Activated CD4-positive, alpha-beta T cell treated with anti-CD3 and anti-CD28 coated beads, Interleukin-2, amount 50 U/mL, for 16 hours (primary cell): ENCODE measurements at places on chromosomes 2 and 18.
A peak's percentile ranks its signal among the peaks of the same experiment; 100 is the strongest.

DNA sequence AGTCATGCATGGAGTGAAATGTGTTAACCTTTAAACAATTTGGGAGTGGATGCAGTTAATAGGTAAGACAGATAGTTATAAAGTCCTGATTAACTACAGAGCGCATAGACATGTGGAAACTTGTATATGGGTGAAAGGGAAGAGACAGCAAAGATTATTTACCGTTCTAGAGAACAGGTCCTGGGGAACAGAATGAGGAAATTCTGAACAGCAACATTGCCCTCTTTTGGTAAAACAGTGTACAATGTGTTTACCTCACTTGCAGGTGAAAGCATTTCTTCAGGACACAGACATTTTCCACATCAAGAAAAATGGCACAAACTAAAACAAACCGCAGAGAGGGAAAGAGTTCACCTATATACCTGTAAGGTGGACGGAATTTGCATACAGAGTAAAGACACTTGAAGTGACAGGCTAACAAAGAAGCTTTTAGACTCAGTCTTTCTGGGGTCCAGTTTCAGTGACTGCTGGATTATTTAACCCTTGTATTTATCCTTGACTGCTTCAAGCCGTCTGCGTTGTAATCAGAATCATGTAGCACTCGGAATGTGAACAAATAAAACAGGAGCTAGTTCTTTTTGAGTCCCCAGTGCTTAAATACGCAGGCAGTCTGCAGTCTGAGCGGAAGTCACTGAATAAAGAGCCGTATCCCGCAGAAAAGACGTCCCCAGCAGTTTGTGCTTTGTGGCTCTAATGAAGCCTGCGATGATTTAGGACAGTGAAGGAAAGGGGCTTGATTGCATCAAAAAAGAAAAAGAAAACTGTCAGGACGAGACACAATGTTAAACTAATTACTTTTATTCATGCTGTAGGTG is 364.8 kb upstream of the GALNT5 start:
- DNase-seq, result peak; percentile 38

DNA sequence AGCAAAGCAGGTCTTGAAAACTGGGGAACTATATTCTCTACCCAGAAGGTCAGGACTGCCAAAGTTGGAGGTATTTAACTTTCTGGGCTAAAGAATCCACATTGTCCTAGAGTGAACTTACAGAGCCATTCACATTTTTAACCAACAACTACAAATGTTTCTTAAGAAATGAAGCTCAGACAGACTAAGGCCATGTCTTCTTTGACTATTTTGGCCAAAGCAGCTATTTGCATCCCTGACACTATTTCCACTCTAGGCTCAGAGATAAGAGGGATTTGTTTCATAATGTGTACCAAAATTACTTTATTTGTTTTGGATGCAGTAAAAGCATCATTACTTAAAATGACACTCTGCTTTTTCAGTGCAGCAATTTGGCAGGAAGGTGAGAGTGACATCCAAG is 18.1 kb downstream of the PID1 start:
- DNase-seq, result no peak

- DNase-seq, result no peak
These were observed 87.2 kb downstream of the CTAGE1 start for GRCh38 chr18:22330508-22330907.

DNA sequence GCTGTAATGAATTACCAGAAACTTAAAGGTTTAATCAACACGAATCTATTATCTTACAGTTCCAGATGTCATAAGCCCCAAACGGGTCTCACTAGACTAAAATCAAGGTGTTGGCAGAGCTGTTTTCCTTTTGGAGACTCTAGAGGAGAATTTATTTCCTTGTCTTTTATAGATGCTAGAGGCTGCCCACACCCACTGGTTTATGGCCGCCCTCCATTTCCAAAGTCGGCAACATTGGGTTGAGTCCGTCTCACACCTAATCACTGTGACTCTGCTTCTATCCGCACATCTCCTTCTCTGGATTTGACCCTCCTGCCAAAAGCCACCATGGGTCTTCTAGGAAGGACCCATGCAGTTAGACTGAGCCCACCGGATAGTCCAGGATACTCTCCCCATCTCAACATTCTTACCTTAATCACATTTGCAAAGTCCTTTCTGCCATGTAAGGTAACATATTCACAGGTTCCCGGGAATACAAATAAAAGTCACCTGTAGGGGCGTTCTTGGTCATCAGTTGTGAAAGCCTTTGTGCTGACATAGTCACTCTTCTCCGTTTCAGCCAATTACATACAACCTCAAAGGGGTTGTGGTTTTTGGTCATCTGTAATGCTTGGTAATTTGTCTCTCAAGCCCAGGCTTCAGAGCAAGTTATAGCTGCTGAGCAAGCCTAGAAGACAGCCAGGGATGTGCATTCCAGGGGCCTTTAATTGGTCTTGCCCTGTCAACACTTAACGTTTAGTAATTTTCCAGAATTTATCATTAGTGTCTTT is 179.4 kb downstream of the ANTXR1 start:
- no peak for DNase-seq

DNA sequence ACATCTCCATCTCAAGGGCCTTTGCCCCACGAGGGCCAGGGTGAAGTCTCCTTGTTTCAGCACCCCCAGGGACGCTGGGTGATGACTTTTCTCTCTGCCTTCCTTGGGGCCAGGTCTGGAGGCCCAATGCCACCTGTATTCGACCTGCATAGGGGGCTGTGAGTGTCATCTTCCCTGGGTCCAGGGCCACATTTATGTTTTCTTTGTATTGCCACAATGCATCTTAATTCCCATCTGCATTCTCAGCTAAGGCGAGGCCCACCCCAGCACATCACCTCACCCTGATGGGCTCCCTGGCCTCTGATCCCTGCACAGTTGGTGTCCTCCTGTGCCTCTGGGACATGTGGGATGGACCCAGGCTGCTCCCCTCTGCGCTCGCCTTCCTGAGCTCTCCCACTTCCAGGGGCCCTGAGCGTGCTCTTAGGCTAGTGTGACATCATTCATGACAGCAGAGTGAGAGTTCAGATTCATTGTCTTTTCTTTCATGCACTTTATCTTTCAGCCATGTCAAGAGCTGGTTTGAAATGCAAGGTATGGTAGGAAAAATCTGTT is 122.0 kb upstream of the COPS8 start:
- DNase-seq, result no peak

GRCh38 chr2:36770542-36771287 is 74.2 kb downstream of the VIT start:
- peak; percentile 55 for DNase-seq

DNA sequence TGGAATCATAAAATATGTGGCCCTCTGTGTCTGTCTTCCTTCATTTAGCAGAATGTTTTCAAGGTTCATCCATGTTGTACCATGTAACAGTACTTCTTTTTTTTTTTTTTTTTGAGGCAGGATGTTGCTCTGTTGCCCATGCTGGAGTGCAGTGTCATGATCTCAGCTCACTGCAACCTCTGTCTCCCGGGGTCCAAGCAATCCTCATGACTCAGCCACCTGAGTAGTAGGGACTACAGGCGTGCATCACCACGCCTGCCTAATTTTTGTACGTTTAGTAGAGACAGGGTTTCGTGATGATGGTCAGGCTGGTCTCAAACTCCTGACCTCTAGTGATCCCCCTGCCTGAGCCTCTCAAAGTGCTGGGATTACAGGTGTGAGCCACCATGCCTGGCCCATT is 31.2 kb downstream of the RAB1A start:
- DNase-seq, result no peak

DNA sequence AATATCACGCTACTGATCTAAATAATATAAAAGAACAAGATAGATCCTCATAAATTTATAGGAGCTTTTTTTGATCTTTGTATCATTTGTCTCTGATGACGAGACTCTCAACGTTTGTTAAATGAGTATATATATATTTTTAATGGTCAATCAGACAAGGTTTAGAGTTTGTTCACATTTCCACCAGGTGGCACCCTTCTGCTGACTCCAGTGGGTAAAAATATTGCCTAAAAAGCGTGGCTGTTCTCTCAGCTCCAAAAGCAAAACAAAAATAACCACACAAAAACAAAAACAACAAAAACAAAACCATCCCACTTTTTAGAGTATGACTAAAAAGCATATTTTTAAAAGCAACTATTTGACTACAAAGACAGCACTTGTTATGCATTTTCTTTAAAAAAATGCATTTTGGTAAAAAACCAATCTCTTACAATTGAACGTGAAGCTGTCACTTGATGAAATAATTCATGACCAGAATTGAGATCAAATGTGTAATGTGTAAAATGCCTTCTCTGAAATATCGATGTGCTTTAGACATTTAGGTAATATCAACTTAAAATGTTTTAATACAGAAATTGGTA is 723.2 kb downstream of the DPP10 start:
- DNase-seq, result peak; percentile 31

DNA sequence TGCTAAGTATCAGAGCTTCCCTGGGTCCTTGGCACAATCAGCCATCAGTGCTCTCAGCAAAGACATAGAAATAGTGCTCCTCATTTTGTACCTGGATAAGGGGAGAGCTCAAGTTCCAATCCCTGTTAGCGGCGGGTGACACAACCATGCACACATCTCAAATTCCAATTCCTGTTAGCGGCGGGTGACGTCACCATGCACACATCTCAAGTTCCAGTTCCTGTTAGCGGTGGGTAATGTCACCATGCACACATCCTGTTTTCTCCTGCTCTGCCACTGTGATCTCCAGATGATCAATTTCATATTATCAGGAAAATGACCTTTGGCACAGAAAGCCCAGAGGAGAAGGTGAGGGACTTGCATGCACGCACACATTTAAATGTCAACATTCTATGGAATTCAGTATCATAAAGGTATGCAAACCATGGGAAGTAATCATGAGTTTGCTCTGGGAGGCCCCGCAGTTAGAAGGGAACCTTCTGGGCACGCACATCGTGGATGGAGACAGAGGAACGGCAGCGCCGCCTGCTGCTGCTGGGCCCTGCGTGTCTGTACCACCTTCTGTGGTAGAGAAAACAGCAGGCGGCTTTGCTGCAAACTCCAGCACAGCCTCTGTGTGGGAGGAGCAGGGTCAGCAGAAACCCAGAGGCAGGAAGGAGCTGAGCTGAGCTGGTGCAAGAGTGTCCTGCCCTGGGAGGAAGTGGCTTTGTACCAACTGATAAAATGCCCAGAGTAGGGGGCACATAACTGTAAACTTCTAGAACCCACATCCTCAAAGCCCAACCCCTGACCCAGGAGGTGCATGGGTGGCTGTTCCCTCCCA is 77.8 kb downstream of the MBP start:
- DNase-seq, result peak; percentile 96

DNA sequence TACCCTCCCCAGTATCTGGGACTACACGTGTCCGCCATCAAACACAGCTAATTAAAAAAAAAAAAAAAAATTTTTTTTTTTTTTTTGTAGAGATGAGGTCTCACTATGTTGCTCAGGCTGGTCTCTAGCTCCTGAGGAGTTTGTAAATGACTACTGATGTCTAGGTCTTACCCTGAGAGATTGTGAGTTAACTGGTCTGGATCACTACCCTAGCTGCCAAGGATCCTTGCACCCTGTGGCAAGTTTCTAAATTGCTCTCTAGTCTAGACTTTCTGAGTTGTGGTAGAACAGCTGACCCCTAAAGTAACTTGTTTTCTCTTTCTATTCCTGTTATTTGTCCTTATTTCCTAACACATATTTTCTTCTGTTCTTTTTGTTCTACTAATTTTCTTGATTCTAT is 44.5 kb downstream of the ABHD3 start:
- DNase-seq, result peak; percentile 34

DNA sequence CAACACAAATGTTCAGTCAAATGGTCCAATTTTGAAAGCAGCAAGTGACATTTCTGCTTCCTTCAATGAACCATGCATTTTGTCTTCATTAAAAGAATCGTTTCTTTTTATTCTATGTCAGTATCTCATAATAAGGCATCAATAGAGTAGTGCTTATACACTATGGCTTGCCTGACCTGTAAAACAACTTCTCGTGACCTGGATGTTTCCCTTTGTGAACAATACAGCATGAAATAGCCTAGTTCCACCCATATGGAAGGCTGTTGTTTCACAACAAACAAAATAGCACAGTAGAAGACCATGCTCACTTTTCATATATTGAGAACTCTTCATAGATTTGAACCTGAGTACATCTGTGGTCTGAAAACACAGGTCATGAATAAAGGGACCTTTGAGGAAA is 104.3 kb upstream of the PIK3C3 start:
- no peak for DNase-seq

DNA sequence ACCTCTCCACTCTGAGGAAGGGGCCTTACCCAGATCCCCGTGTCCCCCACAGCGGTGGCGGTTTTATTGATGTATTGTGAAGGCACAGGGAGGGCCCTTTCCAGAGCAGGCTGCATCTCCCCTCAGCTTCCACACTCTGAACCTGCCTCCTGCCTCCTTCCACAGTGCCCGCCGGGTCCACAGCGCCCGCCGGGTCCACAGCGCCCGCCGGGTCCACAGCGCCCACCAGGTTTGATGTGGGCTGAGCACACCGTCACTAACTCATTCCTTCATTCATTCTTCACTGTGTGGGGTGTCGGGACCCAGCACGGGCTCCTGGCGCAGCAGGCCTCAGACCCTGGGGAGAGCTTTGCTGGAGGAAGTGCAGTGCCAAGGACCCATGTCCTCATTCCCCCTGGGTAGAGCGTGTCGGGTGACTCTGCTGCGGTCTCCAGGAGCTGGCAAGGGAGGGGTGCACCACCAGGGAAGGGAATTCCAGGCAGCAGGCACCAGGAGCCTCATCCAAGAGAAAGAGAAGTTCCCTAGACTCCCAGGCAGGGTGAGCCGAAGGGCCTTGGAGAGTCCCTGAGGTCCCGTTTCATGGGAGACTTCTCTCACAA is 57.1 kb downstream of the HPCAL1 start:
- no peak for DNase-seq

GRCh38 chr2:190634381-190634780 is 14.5 kb upstream of the NAB1 start:
- DNase-seq, result no peak

DNA sequence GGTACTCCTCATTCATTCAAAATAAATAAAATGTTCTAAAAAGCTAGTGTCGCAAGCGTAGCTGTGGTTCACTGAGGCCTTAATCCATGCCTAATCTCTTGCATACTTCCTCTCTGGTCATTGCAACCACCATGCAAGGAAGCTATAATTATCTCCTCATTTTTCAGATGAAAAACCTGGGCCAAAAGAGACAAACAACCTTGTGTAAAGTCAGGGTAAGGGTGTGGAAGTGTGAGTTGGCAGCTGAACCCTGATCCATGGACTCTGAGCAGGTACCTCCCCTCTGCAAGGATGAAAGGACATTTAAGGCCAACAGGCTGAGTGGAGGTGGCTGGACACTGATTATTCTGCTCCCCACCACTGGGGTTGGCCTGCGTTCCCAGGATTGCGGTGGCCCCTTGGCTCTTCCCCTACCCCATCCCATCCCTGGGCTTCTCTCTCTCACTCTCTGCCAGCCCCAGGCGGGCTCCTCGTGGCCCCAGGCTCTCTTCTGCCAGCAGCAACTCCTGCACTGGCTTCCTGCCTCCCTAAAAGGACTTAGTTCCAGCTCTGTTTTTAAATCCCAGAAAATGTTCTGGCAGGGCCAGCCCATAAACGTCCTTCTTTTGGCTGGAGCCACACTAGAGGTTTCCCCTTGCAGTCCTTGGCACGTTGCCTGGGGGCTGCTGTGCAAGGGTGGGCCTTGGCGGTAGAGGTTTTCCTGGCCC is 72.0 kb upstream of the AFF3 start:
- no peak for DNase-seq

DNA sequence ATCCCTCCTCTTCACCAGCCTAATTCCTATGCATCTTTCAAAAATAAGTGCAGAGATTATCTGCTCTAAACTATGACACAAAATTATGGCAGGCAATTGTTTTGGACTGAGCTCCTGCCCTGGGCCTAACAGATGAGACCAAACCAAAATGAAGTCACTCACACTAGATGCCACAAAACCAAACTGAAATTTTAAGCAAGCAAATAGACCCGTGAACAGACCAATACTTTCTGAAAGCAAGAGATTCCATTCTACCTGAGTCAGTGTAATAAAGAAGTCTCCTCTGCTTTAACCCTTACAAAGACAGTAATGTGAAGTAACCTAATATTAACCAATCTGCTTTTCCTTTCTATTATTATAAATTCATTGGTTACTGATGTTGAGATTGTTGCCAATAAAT is 84.3 kb downstream of the RIT2 start:
- no peak for DNase-seq
